Progenitor cell of endocrine pancreas (in vitro differentiated cells): ENCODE measurements at places on chromosomes 11 and 22.

- H3K27ac ChIP-seq = no peak overlapping the region
- H3K4me3 ChIP-seq = no peak overlapping the region
- no peaks in the 10 kb centered on the region for H3K36me3 ChIP-seq
- H3K4me1 ChIP-seq = peaks cover 2% of the 10 kb centered on the region
- no peak for DNase-seq
- H3K27me3 ChIP-seq = peaks cover 74% of the 10 kb centered on the region
Observed at GRCh38 chr11:8260202-8260966, 3.3 kb downstream of the LMO1 start.

GRCh38 chr11:34405079-34405858, 33.5 kb upstream of the CAT start:
- H3K27me3 ChIP-seq = peaks cover 10% of the 10 kb centered on the region
- H3K4me3 ChIP-seq = no peak overlapping the region
- H3K36me3 ChIP-seq = no peaks in the 10 kb centered on the region
- DNase-seq = no peak
- no peak overlapping the region for H3K27ac ChIP-seq

DNA sequence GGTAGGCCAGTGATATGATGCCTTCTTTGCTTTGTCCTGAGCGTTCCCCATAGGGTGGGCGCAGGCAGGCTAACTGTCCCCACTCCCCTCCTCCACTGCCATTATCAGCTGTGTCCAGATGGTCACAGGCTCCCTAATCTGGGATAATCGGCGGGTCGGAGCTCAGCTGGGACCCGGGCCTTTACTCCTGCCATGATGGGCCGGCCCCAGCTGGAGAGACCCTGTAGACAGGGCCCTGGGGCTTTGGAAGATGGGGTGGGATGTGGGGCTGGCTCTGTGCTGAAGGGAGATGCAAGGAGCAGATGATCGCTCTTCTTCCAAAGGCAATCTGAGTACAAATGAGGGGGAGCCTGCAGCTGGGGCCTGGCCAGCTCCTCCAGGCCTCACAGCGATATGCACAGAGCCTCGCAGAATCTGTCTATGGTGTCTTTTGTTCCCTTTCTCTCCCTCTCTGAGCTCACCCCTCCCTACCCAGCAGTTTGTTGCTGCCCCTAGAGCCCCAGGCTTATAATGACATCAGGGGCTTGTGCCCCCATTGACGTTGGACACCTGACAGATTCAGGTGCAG, 11.9 kb downstream of the KLHL35 start:
- H3K4me3 ChIP-seq = no peak overlapping the region
- H3K27me3 ChIP-seq = no peaks in the 10 kb centered on the region
- peaks cover 8% of the 10 kb centered on the region for H3K36me3 ChIP-seq
- peaks cover 39% of the 10 kb centered on the region for H3K4me1 ChIP-seq
- H3K27ac ChIP-seq = peak overlapping the region; percentile 95
- no peak for DNase-seq

- no peaks in the 10 kb centered on the region for H3K27me3 ChIP-seq
- no peaks in the 10 kb centered on the region for H3K4me1 ChIP-seq
- no peaks in the 10 kb centered on the region for H3K36me3 ChIP-seq
Observed at GRCh38 chr11:107962181-107962580, 33.9 kb downstream of the RAB39A start.

GRCh38 chr11:119640541-119640940, 88.5 kb downstream of the NECTIN1 start:
- peaks cover 3% of the 10 kb centered on the region for H3K4me1 ChIP-seq
- H3K27me3 ChIP-seq = peaks cover 25% of the 10 kb centered on the region
- H3K36me3 ChIP-seq = no peaks in the 10 kb centered on the region
- H3K4me3 ChIP-seq = no peak overlapping the region

DNA sequence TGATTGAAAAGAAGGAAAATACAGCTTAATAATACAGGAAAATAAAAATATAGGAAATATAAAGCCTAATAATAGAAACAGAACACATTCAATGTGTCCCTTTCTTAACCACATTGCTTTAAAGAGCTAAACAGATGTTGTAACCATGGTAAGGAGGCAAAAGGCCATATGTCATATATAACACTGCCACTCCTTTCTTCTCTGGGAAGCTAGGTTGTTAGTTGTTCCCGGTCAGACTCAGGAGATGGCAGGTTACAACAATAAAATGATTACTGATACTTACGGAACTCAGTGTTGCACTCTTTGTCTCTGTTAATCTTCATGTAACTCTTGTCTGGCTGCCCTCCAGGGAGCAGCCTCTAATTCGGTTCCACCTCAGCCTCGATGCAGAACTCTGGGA, 134.7 kb upstream of the PGR start:
- no peak overlapping the region for H3K4me3 ChIP-seq
- no peaks in the 10 kb centered on the region for H3K4me1 ChIP-seq
- DNase-seq = no peak
- H3K36me3 ChIP-seq = no peaks in the 10 kb centered on the region
- no peaks in the 10 kb centered on the region for H3K27me3 ChIP-seq
- no peak overlapping the region for H3K27ac ChIP-seq

GRCh38 chr11:70420008-70420464, 21.7 kb downstream of the CTTN start:
- no peaks in the 10 kb centered on the region for H3K27me3 ChIP-seq
- no peaks in the 10 kb centered on the region for H3K4me1 ChIP-seq

DNA sequence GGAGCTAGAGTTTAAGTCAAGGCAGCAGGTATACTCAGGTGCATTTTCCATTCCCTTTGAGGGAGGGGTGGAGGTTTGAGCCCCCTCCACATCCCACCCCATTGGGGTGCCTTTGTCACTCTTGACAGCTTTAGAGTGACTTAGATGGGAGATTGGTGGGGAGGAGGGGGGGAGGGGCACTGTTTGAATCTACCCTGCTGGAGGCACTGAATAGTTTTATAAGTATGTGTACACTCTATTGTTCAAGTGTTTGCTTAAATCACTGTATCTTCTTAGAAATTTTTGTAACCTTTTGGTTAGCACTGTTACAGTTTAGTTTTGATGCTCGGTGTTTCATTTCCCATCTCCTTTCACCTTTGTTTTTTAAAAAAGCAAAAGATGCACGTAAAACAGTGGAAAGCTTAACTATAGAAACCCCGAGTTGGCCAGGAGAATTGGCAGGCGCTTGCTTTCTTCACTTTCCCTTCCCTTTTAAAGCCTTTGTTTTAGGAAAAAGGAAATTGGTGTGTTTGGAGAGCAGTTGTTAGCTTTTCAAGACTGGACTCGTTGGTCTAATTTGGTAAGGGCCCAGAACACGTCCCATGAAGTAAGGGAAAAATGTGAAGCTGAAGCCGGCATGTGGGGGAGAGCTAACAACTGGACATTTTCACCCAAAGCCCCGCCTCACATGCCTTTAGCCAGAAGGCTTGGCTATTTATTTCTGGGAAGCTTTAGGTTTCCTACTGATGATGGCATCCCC, 42.8 kb downstream of the TNRC6B start:
- DNase-seq = no peak
- peaks cover 15% of the 10 kb centered on the region for H3K36me3 ChIP-seq
- peaks cover 35% of the 10 kb centered on the region for H3K4me1 ChIP-seq

DNA sequence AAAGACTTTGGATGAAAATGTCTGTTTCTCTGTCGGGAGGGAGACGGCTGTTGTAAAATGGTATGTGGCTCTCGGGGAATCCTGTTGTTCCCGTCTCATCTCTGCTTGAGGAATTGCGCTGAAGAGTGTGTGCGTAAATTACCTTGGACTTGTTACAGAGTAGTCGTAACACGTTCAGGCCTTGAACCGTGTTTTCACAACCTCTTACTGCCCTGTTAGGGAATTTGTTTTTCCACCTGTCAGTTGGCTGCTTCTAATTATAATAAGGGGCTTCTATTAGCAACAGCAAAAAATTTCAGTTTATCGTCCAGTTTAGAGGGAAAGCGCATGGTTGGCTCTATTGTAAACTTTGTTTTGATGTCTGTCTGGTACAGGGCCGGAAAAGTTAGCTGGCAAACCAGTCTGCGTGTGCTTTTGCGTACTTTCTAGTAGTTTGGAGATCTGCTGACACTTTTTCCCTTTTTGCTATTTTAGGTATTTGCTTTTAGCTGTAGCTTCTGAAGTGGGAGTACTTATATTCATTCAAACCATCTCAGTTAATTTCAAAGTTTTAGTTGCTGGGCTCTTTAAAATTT, 1.5 kb downstream of the HIPK3 start:
- peaks cover 33% of the 10 kb centered on the region for H3K4me1 ChIP-seq
- H3K27me3 ChIP-seq = peaks cover 5% of the 10 kb centered on the region
- H3K4me3 ChIP-seq = peak overlapping the region; percentile 98
- peak overlapping the region; percentile 99 for H3K27ac ChIP-seq
- DNase-seq = no peak

DNA sequence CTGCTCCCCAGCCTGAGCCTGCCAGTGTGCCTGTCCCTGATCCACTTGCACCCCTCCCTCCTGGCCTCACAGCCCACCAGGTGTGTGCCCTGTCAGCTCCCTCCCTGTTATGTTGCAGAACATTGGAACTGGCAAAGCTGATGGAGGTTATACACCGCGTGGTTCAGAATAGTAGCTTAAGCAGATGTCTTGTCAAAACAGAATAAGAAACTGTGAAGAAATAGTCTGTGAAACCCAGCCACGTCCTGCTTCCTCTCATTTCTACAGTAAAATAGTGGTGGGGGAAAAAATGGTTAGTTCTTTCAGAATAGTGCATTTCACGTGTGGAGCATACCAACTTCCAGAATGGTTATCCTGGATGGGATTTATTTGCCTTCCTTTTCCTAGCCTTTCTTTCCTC, 161.2 kb upstream of the NAV2 start:
- DNase-seq = no peak
- H3K4me3 ChIP-seq = no peak overlapping the region
- H3K27ac ChIP-seq = no peak overlapping the region
- peaks cover 1% of the 10 kb centered on the region for H3K4me1 ChIP-seq

GRCh38 chr11:16773981-16774935, 35.8 kb downstream of the C11orf58 start:
- H3K4me3 ChIP-seq = peak overlapping the region; percentile 10
- H3K27ac ChIP-seq = peak overlapping the region; percentile 97
- H3K36me3 ChIP-seq = peaks cover 8% of the 10 kb centered on the region
- H3K4me1 ChIP-seq = peaks cover 22% of the 10 kb centered on the region
- H3K27me3 ChIP-seq = no peaks in the 10 kb centered on the region

DNA sequence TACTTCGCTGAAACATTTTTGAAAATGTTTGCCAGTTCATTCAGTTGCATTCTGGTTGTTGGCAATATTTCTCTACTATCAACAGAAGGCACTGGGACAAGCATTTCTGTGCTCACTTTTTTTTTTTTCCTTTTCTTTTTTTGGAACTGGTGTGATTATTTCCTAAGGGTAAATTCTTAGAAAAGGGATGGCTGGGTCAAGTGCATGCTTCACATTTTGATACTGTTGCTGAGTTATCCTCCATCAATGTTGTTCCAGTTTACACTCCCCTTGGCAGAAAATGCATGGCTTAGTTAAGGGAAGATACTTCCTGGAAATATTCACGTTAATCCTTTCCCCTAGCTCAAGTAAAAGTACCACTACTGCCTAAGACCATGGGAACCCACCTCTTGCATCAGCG, 81.8 kb downstream of the OSBP2 start:
- H3K36me3 ChIP-seq = no peaks in the 10 kb centered on the region
- H3K4me3 ChIP-seq = no peak overlapping the region
- no peaks in the 10 kb centered on the region for H3K27me3 ChIP-seq
- DNase-seq = no peak

DNA sequence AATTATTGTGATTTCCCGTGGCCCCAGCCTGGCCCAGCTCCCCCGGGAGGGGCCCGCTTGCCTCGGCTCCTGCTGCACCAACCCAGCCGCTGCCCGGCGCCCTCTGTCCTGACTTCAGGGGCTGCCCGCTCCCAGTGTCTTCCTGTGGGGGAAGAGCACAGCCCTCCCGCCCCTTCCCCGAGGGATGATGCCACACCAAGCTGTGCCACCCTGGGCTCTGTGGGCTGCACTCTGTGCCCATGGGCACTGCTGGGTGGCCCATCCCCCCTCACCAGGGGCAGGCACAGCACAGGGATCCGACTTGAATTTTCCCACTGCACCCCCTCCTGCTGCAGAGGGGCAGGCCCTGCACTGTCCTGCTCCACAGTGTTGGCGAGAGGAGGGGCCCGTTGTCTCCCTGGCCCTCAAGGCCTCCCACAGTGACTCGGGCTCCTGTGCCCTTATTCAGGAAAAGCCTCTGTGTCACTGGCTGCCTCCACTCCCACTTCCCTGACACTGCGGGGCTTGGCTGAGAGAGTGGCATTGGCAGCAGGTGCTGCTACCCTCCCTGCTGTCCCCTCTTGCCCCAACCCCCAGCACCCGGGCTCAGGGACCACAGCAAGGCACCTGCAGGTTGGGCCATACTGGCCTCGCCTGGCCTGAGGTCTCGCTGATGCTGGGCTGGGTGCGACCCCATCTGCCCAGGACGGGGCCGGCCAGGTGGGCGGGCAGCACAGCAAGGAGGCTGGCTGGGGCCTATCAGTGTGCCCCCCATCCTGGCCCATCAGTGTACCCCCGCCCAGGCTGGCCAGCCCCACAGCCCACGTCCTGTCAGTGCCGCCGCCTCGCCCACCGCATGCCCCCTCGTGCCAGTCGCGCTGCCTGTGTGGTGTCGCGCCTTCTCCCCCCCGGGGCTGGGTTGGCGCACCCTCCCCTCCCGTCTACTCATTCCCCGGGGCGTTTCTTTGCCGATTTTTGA, 3.3 kb upstream of the ANKRD13D start:
- H3K27me3 ChIP-seq = no peaks in the 10 kb centered on the region
- H3K4me1 ChIP-seq = peaks cover 12% of the 10 kb centered on the region
- H3K27ac ChIP-seq = no peak overlapping the region
- no peak for DNase-seq
- H3K36me3 ChIP-seq = peaks cover 3% of the 10 kb centered on the region
- H3K4me3 ChIP-seq = no peak overlapping the region

- H3K4me1 ChIP-seq = no peaks in the 10 kb centered on the region
- no peaks in the 10 kb centered on the region for H3K27me3 ChIP-seq
- no peak within 1 kb of the TSS for H3K27ac ChIP-seq
- H3K36me3 ChIP-seq = no peaks in the 10 kb centered on the region
- no peak within 1 kb of the TSS for H3K4me3 ChIP-seq
- no peak for DNase-seq
Observed at GRCh38 chr11:123995119-123995518, at the start of gene OR10G6. OR10G6 (minus strand) TSS chr11:123995161; CDS start chr11:123995161, 0 bp downstream.

GRCh38 chr22:49100316-49100715, 727.4 kb downstream of the BRD1 start:
- DNase-seq = no peak
- H3K4me1 ChIP-seq = no peaks in the 10 kb centered on the region
- no peak overlapping the region for H3K27ac ChIP-seq
- H3K4me3 ChIP-seq = no peak overlapping the region

- H3K27ac ChIP-seq = no peak overlapping the region
- H3K36me3 ChIP-seq = no peaks in the 10 kb centered on the region
- no peak overlapping the region for H3K4me3 ChIP-seq
- peaks cover 12% of the 10 kb centered on the region for H3K27me3 ChIP-seq
- H3K4me1 ChIP-seq = no peaks in the 10 kb centered on the region
Observed at GRCh38 chr22:20282901-20283673, 15.0 kb upstream of the RTN4R start.

- peak overlapping the region; percentile 99 for H3K27ac ChIP-seq
- H3K36me3 ChIP-seq = peaks cover 7% of the 10 kb centered on the region
- DNase-seq = no peak
- peaks cover 15% of the 10 kb centered on the region for H3K4me1 ChIP-seq
- H3K27me3 ChIP-seq = no peaks in the 10 kb centered on the region
Observed at GRCh38 chr11:65083134-65083833, 556 bp downstream of the CDCA5 start.
